Psoas muscle (tissue), 8 donors: ENCODE measurements at places on chromosomes 6 and 20. TPM values are rescaled to one million over a fixed set of nuclear protein-coding genes. Genes with fewer than 3 reads are reported as not detected.

DNA sequence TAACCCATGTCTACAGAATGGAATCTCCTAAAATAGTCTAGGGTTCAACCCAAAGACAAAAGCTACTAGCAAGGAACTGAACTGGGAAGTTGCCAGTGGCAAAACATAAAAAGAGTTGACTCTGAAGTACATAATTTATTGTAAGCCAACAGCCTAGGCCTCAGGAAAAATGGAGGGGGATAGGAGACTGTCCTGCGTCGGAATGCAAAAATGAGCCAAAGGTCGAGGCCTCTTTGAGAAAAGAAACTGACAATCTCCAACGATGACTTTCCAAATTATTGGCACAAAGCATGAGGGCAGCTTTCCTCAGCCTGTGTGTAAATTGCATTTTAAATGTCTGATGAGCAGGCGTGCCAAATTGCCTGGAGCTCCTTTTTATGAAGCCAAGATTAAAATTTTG, 2.1 kb downstream of the COL12A1 start:
- no peak for DNase-seq

GRCh38 chr6:32895006-32895345, 41.0 kb downstream of the PSMB9 start:
- peak; percentile 41 for DNase-seq

DNA sequence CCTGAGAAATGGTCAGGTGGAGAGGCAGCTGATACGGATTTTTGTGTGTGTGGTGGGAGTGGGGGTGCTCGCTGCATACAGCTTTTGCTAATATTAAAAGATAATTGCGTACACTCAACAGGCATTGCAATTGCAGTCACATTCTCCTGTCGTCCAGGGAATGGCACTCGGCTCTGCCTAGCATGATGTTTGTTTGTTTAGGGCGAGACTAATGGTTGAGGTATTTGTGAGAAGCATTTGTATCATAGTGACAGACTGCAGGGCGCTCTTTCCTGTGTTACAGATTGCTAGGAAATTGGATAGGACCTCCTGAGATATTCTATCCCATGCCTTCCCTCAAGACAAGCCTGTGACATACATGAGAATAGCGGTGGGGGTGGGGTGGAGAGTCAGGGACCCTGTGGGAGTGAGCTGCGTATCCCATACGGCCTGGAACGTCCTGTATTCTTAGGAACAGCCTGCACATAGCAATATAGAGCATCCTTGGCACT, 207.4 kb downstream of the SOX4 start:
- DNase-seq: no peak

GRCh38 chr6:13987400-13987865, 62.7 kb downstream of the RNF182 start:
- no peak for DNase-seq

The MUC21 gene
- total RNA-seq: not detected
